ENCODE measurements at places on chromosomes 4 and X.

GRCh38 chr4:110354460-110354859 lies 121.5 kb upstream of the ENPEP start:
- DNase-seq, result no peak

DNA sequence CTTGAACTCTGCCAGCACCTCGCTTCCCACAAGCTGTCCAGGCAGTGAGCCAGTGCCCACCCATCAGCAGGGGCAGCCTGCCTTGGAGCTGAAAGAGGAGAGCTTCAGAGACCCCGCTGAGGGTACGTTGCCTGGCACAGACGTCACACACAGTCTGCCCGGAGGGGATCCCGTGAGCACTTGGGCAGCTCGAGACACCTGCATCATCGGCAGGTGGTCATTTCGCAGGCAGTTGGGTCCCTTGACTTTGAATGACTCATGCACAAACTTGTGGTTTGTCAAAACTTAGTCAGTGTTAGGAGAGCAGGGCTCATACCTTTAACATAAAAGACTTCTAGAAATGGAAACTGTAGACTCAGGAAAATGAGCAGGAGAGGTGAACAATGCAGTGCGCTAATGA lies 9.9 kb downstream of the TACC3 start:
- no peak for DNase-seq

- DNase-seq, result no peak
These were observed 263.9 kb downstream of the ADAMTS3 start for GRCh38 chr4:72305080-72305479.

- no peak for DNase-seq
These were observed 13.6 kb upstream of the KIT start for GRCh38 chr4:54643958-54644751.

GRCh38 chr4:77152421-77152820 lies 4.6 kb upstream of the CCNG2 start:
- DNase-seq, result no peak

- no peak for DNase-seq
These were observed 148.6 kb upstream of the CNKSR2 start for GRCh38 chrX:21225643-21226042.

DNA sequence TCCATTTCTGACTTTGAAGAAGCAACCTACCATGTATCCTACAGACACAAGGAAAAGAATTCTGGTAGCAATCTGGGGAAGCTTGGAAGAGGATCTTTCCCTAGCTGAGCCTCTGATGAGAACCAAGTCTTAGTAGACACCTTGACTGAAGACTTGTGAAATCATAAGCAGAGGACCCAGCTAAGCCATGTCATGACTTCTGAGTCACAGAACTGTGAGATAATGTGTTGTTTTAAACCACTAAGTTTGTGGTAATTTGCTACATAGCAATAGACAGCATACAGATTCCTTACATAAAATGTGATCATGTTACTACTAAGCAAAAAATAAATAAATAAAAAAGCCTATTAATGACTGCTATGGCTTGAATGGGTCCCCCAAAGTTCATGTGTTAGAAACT lies 71.3 kb upstream of the ANKRD50 start:
- no peak for DNase-seq

- no peak for DNase-seq
These were observed 99.0 kb upstream of the FTHL17 start for GRCh38 chrX:31170792-31171191.

GRCh38 chr4:78667764-78668163 lies 108.4 kb upstream of the BMP2K start:
- no peak for DNase-seq

GRCh38 chr4:17092736-17093437 lies 194.4 kb upstream of the LDB2 start:
- DNase-seq, result no peak

DNA sequence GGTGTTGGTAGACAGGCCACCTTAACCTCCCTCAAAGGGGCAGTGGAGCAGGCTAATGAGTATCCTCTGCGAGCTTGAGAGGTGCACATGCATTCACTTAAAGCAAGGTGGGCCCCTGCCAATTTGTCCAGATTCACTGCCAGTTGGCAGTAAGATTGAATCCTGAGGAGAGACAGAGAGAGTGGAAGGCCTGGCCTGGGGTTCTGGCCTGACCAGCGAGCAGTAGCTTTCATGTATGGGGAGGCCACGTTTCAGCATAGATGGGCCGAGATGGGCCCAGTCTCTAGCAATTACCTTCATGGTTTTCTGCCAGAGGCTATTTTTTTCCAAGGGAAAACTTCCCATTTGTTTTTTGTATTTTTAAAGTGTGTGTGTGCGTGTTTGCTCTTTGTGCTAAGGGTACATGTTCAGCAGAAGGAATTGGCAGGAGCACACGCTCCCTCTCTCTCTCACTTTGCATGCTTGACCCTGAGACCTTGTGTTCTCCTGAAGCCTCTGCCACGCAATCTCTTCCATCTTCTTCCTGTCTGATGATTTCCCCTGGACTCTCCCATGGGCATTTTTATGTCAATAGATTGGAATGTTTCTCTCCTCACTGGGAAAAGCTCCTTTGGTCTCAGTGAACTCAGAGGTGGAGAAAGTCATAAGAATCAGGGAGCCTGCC lies 215.8 kb upstream of the SFRP2 start:
- no peak for DNase-seq

DNA sequence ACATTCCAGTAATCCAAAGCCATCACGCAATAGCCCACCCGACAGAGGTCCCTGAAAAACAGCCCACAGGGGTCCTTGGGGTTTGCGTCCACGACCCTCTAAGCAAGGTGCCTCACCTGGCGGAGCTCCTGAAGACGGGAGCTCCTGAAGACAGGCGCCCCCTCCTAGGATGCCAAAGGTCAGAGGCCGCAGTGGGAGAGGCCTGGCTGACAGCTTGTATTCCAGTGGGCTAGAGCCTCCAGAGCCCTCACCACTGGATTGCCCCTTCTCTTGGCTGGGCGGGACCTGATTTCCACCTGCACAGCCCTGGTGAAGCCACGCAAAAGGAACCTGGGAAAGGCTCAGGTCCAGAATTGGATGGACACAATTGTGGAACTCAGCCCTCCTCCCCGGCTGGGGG lies 29.7 kb upstream of the WFS1 start:
- DNase-seq, result no peak

- DNase-seq, result no peak
These were observed 199.7 kb downstream of the HS6ST2 start for GRCh38 chrX:132758759-132759158.
